Caki2 (cell line): ENCODE measurements at places on chromosomes 4 and X. TPM values are rescaled to one million over a fixed set of nuclear protein-coding genes. Genes with fewer than 3 reads are reported as not detected.

Gene TMSB15A
- total RNA-seq: not detected in 2 replicates

GRCh38 chrX:120726294-120726693 lies 96.4 kb upstream of the C1GALT1C1 start:
- no peak for DNase-seq

- no peak for DNase-seq
Measured at GRCh38 chr4:123876671-123877101, 480.1 kb downstream of the SPRY1 start.

DNA sequence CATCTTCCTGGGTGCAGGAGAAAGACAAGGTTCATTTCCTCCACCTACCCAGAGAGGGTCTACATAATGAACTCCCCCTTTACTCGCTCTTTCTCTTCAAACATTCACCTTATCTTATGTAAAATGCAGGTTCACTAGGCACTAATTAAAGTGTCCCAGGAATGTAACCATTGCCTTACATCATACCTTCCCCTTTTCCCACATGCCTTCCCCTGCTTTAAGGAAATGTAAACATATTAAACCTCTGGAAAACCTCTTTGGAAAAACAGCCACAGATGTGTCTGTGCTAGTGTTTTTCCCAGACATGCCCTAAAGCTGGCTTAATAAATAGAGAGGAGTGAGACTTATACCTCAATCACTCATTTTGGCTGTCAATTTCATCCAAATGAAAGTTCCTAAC lies 15.8 kb downstream of the TBC1D9 start:
- DNase-seq: no peak

DNA sequence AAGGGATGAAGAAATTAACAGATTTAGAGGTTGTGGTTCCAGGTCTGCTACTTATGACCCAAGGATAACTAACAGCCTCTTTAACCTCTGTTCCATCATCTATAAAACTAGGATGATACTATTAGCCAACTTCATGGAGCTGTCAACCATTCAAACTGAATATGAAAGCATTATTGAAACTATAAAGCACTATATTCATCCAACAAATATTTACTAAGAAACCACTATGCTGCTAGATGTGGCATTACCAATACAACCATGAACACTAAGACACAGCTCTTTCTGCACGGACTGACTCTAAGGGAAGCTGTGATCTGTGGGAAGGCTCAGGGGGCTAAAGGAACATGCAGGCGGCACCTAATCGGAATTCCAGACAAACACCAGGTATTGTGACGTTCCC lies 66.0 kb downstream of the APBB2 start:
- DNase-seq: no peak

Gene PSAPL1
- not detected in 2 replicates for total RNA-seq

- DNase-seq: no peak
Measured at GRCh38 chr4:40372651-40373050, 37.5 kb downstream of the CHRNA9 start.
